ENCODE measurements at places on chromosomes 1 and 21.

GRCh38 chr1:107877092-107877491 is 87.9 kb downstream of the VAV3 start:
- no peak for DNase-seq

GRCh38 chr1:236492378-236492777 is 31.4 kb upstream of the LGALS8 start:
- DNase-seq: no peak

DNA sequence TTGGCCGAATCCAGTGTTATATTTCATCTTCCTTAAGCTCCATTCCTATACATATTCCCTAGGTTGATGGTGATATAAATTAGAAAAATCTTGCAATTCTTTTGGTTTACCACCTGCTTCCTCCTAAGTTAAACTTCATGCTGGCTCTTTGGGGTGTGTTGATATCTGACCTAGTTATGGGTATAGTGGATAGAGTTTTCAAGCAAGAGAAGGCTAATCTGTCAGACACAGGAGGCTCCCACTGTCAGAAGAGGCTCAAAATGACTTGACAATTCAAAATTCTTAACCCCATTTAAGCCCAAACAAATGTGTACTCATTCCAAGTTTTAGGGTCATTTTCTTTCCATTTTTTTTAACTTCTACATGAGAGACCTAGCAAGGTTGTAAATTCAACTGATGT is 8.5 kb upstream of the SLC35D1 start:
- DNase-seq: no peak

DNA sequence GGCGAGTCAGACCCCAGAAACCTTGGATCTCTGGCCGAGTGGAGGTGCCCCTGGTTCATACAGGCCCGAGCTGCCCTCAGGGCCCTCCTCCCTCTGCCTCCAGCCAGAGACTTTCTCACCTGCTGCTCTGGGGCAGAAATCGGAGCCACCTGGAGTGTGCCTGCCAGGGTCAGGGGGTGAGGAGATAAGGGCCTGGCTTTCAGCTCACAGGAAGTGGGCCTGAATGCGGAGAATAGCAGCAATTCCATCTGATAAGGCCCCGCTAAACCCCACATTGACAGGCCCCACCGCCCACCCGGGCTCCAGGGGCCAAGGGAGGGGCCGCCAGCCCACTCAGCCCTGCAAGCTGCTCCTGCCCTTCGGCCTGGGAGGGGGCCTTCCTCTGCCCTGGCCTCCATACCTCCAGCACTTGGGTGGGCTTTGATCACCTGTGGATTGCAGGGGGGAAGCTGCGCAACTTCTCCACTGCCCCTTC is 123.7 kb upstream of the ARHGEF16 start:
- DNase-seq: no peak

GRCh38 chr1:92964316-92964715 is 3.1 kb upstream of the DIPK1A start:
- DNase-seq: no peak

GRCh38 chr1:185170291-185170848 is 13.4 kb downstream of the SWT1 start:
- DNase-seq: no peak

GRCh38 chr1:15157524-15158399 is 4.2 kb downstream of the TMEM51 start:
- no peak for DNase-seq

GRCh38 chr21:42746593-42747275 is 93.3 kb downstream of the PDE9A start:
- no peak for DNase-seq

- DNase-seq: no peak
Measured at GRCh38 chr1:116971965-116972673, 29.4 kb upstream of the CD101 start.

DNA sequence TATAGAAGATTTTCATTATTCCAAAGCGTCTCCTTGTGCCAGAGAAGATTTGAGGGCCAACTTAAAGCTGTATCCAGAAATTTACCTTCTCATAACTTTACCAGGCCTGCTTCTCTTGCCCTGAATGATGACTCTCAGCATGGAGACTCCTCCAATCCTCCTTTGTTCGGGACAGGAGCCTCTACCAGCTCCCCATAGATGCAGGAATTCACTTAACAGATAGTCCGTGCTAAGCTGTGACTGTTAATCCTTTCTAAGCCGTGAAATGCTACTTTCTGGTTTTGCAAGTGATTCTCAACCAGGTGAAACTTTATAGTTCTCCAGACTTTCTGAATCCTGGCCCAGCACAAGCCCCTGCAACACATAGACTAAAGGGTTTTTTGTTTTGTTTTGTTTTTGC is 31.8 kb upstream of the KCND3 start:
- no peak for DNase-seq

GRCh38 chr1:54853793-54854370 is 33.1 kb downstream of the DHCR24 start:
- DNase-seq: no peak

DNA sequence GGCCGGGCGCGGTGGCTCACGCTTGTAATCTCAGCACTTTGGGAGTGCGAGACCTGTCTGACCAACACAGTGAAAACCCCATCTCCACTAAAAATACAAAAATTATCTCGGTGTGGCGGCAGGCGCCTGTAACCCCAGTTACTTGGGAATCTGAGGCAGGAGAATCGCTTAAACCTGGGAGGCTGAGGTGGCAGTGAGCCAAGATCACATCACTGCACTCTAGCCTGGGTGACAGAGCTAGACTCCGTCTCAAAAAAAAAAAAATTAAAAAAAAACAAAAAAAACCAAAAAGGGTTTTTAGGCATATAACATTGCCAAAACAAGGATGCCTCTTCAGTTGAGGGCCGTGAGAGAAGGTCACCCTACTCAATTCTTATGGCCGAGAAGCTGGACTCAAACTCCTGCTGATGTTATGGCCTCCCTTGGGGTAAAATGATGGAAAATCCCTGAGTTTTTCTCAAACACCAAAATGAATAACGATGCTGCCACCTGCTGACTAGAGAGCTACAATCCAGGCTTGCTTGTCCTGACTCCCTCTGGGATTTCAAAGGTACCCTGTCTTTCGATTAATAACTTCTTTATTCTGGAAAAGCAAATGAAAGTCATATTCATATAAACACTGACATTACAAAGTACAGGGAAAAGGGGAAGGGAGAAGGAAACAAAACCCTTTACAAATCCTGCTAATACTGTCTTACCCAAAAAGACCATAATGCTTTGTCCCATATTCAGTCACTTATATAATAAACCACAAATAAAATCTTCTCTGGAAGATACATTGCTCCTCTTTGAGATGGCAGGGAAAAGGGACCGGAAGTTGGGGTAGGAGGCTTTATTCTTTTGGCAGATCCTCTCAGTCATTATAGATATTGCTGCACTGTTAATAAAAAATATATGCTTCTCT is 10.7 kb downstream of the RAB42 start:
- peak; percentile 40 for DNase-seq

DNA sequence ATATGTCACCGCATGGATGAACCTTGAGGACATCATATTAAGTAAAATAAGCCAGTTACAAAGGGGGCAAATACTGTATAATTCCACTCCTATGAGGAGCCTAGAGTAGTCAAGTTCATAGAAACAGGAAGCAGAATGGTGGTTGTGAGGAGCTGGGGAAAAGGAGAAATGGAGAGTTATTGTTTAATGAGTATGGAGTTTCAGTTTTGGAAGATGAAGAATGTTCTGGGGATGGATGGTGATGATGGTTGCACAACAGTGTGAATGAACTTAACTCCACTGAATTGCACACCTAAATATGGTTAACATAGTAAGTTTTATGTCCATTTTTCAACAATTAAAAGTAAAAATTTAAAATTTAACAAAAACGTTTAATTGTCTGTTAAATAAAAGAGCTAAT is 220.9 kb upstream of the JUN start:
- no peak for DNase-seq

DNA sequence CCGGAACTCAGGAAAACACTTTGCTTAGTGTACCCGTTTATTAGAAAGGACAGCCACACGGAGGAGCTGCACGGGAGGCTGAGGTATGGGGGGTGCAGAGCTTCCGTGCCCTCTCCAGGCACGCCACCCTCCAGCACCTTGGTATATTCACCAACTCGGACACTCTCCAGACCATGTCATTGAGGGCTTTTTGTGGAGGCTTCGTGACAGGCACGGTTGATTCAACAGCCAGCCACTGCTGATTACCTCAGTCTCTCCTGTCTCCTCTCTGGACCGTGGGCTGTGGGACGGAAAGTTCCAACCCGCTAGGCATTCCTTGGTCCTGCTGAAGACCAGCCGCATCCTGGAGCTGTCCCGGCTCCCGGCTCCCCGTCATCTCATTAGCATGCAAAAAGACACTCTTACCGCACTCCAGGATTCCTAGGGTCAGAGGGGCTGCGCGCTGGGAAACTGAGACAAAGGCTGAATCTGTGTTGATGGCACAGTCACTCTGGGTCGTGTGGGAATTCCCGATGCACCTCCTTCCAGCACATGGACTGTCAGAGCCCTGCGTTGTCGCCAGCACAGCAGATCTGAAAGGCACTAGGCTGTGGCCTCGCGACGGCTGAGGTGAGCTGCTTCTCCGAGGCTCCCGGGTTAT is 65.6 kb downstream of the PRKCZ start:
- DNase-seq: no peak

DNA sequence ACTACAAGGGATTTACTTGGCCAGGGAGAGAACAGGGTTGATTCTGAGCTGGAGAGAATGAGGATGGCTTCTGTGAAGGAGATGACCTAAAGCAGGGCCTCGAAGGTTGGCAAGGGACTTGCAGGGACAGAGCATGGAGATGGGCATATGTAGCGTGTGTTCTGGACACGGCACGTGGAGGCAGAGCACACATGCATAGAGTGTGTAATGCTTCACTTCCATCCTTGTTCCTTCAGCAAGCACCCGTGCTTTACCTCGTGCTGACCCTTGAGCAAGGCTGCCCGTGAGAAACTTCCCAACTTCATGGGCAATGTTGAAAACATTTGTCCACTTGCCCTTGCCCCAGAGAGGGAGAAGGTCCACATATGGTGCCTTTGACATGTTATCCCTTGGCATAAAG is 33.1 kb downstream of the NFIA start:
- no peak for DNase-seq

DNA sequence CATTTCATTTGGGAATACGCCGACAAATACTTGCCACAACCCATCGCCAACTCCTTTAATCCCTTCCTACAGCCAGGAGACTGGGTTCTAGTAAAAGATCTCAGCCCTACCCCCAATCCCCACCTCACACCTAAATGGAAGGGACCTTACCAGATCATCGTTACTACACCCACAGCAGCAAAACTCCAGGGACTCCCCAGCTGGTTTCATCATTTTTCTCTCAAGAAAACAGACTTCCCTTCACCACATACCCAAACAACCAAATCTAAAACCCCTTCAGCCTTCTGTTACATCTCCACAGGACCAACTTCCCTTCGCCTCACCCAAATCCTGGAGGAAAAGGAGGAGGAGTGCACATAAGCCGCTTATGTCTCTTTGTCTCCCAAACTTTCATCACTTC is 23.7 kb upstream of the SLC2A5 start:
- no peak for DNase-seq

- DNase-seq: no peak
Measured at GRCh38 chr1:3543076-3544039, 68.0 kb downstream of the MEGF6 start.

DNA sequence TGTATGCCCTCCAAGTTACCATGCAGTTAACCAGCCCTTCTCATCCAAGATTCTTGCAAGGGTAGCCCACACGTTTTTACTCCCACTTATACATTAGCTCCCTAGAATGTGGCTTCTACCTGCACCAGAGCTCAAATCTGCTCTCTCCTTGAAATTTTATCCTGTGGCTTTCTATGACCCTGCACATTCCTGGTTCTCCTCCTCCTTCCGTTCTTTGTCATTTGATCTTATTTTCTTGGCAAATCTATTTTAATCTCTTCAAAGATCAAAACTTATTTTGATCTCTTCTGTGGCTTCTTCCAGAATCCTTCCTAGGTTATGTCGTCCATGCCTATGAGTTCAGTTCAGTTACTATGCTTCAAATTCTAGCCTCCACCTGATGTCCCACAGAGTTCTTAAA is 115.6 kb upstream of the GUCA2B start:
- no peak for DNase-seq

- DNase-seq: no peak
Measured at GRCh38 chr1:78722947-78723346, 73.3 kb downstream of the IFI44 start.

DNA sequence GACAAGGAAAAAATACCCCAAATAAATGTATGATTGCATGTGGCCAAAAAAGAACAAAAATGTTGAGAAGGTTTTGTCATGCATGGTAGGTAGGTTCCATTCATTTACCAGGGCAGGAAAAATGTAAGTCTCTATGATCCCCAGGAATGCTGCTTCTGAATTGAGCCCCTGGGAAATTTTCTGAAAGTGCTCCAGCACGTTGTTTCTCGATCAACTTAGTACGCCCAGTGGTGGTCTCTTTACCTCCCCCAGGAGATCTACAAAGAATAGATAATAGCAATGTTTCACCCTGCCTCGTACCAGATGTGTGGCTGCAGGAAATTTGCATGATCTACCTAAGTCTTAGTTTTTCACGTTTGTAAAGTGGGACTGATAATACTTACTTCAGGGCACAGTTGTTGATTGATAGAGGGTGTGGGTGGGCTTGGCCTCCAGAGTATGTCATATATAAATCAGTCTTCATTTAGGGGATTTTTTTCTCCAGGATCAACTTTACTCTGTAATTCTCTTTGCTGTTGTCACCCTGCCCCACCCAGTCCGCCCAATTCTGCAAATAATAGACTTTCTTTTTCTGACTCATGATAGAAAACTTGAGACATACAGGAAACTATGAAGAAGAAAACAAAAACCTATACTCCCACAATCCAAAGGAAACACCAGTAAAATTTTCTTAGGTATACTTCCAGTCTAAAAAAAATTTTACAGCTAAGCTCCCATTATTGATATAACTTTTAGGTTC is 462.0 kb upstream of the RUNX1 start:
- DNase-seq: no peak

- DNase-seq: no peak
Measured at GRCh38 chr1:219075121-219075879, 98.4 kb upstream of the LYPLAL1 start.

GRCh38 chr1:159562680-159563079 is 24.9 kb upstream of the APCS start:
- no peak for DNase-seq

DNA sequence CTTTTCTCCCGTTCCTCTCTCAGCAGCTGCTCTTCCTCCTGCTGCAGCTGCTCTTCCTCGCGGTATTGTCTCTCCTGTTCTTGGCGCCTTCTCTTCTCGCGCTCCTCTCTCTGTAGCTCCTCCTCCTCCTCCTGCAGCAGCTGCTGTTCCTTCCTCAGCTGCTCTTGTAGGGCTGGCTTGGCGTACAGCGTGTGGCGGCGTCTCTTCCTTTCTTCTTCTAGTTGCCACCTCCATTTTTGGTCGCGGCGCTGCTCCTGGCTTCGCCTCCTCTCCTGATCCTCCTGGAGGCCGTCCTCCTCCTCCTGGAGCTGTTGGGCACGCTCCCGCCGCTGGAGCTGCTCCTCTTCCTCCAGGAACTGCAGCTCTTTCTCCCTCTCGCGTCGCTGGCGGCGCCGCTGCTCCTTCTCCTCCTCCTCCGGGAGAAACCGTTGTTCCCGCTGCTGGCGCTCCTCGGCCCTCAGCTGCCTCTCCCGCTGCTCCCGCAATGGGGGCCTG is 4.8 kb downstream of the TCHH start:
- DNase-seq: no peak

Data from substantia nigra (tissue), 51 donors.